MM.1S (cell line): ENCODE measurements at places on chromosomes 6 and 20.

- DNase-seq: no peak
- no peaks in the 10 kb centered on the region for H3K27me3 ChIP-seq
- no peak overlapping the region for H3K4me3 ChIP-seq
- H3K27ac ChIP-seq: no peak overlapping the region
- no peaks in the 10 kb centered on the region for H3K4me1 ChIP-seq
These were observed 9.1 kb downstream of the GRIK2 start for GRCh38 chr6:101402622-101403031.

GRCh38 chr6:140209775-140210174, 835.3 kb upstream of the CITED2 start:
- H3K27ac ChIP-seq: no peak overlapping the region
- no peak overlapping the region for H3K4me3 ChIP-seq
- peaks cover 14% of the 10 kb centered on the region for H3K4me1 ChIP-seq
- no peak for DNase-seq
- H3K36me3 ChIP-seq: no peaks in the 10 kb centered on the region

- peak overlapping the region; percentile 62 for H3K4me3 ChIP-seq
- H3K36me3 ChIP-seq: no peaks in the 10 kb centered on the region
- peaks cover 15% of the 10 kb centered on the region for H3K27me3 ChIP-seq
- no peak overlapping the region for H3K27ac ChIP-seq
- DNase-seq: peak; percentile 10
These were observed 2.4 kb upstream of the GCLC start for GRCh38 chr6:53547166-53547810.

- no peak for DNase-seq
- no peaks in the 10 kb centered on the region for H3K4me1 ChIP-seq
- H3K36me3 ChIP-seq: no peaks in the 10 kb centered on the region
- no peak overlapping the region for H3K27ac ChIP-seq
- no peaks in the 10 kb centered on the region for H3K27me3 ChIP-seq
- no peak overlapping the region for H3K4me3 ChIP-seq
These were observed 127.2 kb downstream of the MTHFD1L start for GRCh38 chr6:150992703-150993102.

DNA sequence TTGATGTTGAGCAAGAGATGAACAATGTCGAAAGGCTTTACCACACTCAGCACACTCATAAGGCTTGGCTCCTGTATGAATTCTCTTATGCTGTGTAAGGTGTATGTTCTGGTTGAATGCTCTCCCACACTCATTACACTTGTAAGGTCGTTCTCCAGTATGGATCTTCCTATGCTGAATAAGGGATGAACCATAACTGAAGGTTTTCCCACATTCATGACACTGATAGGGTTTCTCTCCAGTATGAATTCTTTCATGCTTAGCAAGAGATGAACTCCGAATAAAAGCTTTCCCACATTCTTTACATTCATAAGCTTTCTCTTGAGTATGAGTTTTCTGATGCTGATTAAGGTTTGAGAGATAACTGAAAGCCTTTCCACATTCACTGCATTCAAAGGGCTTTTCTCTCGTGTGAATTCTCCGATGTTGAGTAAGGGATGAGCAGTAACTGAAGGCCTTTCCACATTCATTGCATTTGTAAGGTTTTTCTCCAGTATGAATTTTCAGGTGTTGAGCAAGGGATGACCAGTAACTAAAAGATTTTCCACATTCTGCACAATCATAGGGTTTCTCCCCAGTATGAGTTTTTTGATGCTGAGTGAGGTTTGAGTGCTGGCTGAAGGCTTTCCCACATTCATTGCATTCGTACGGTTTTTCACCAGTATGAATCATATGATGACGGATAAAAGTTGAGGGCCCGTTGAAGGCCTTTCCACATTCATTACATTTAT, 21.1 kb downstream of the ZNF184 start:
- H3K27ac ChIP-seq: no peak overlapping the region
- DNase-seq: no peak
- no peaks in the 10 kb centered on the region for H3K4me1 ChIP-seq
- peaks cover 61% of the 10 kb centered on the region for H3K36me3 ChIP-seq

- DNase-seq: no peak
- no peaks in the 10 kb centered on the region for H3K27me3 ChIP-seq
- peaks cover 62% of the 10 kb centered on the region for H3K4me1 ChIP-seq
- no peak overlapping the region for H3K4me3 ChIP-seq
- H3K27ac ChIP-seq: peak overlapping the region; percentile 96; the same call in 1 of the 2 replicates
These were observed 75.8 kb downstream of the EFHC1 start for GRCh38 chr6:52495922-52496321.

DNA sequence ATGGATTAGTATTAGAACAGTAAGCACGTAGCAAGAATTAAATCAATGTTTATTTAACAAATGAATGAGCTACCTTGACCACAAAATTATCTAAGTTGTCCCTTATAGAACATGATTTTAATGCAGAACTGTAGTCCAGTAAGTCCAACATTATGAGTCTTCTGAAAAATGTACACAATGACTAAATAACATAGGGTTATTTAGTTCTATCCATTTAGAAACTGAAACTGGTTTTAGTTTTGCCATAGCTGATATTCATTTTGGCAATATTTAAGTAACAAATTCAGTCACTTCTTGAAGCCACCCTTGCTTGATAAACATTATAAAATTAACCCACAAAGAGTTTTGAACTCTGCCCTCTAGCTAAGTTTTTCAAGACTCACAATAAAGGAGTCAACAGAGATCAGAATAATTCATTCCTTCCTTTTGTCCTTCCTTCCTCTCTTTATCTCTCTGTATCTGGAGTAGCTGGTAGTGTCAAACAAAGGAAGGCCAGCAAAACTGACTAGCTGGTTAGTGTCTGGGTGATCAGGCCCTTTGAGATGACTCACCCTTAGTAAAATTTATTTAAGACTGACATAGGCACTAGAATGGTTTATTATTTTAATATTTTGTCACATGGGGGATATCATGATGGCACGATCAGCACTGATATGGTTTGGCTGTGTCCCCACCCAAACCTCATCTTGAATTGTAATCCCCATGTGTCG, 115.1 kb downstream of the BTBD9 start:
- no peaks in the 10 kb centered on the region for H3K4me1 ChIP-seq
- no peak for DNase-seq
- H3K36me3 ChIP-seq: no peaks in the 10 kb centered on the region
- H3K27ac ChIP-seq: no peak overlapping the region
- H3K27me3 ChIP-seq: no peaks in the 10 kb centered on the region

DNA sequence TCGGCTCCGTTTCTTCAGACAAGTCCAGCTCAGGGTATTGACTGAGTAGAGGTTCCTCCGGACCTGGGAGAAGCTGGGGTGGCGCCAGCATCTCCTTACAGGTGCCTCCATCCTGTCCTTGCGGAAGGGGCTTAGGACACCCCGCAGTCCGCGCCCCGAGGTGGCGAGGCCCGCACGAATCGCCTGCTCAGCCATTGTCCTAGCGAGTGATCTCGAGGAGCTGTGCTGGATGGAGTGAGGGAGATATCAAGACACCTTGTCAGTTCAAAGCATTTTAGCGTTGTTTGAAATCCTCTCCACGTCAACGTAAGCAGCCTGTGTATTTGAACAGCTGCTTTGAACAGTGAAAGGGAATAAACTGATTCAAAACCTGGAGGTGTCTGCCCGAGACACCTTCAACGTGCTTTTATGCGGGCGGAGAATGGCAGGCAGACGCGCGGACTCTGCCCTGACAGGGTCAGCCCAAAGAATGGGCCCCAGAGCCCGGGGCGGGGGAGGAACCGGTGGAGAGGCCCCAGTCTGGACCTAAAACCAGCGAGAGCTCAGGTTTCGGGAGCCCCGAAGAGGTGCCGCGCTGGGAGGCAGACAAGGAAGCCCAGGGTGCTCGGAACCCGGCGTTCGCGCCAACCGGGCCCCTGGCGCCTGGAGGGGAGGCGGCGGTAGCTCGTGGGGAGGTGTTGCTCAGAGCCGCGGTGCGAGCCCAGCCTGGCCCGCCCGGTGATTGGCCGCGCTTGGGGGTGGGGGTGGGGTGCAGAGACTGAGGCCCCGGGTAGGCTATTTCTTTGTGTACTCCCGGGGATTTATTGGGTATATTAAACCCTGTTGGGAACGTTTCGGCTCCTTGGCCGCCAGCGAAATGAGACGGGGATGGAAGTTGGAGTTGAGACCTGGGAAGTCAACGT, 3.1 kb upstream of the POU3F2 start:
- H3K4me3 ChIP-seq: no peak overlapping the region
- H3K27me3 ChIP-seq: peaks cover 6% of the 10 kb centered on the region; the same call in 1 of the 2 replicates
- no peak for DNase-seq
- H3K4me1 ChIP-seq: no peaks in the 10 kb centered on the region
- H3K27ac ChIP-seq: no peak overlapping the region

- no peaks in the 10 kb centered on the region for H3K36me3 ChIP-seq
- no peak overlapping the region for H3K27ac ChIP-seq
- H3K4me1 ChIP-seq: no peaks in the 10 kb centered on the region
These were observed 244.5 kb downstream of the CDC5L start for GRCh38 chr6:44631968-44632367.

DNA sequence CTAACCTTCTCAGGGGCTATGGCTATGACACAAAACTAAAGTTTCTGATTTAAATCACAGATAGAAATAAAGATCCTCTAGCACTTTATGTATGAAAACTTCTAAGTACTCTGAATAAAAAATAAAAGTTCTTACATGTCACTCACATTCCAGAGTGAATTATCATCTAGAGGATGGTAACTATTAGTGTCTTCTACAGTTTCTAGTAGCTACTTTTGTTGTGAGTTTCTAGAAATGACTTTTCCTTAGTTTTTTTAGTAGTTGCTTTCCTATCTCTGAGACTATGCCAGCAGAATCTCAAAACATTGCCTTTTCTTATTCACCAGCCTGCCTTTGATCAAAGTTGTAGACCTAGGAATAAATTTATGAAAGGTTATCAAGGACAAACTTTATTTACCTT, 10.1 kb downstream of the ZNF318 start:
- H3K4me3 ChIP-seq: no peak overlapping the region
- DNase-seq: no peak
- no peaks in the 10 kb centered on the region for H3K27me3 ChIP-seq
- no peak overlapping the region for H3K27ac ChIP-seq
- H3K4me1 ChIP-seq: no peaks in the 10 kb centered on the region

DNA sequence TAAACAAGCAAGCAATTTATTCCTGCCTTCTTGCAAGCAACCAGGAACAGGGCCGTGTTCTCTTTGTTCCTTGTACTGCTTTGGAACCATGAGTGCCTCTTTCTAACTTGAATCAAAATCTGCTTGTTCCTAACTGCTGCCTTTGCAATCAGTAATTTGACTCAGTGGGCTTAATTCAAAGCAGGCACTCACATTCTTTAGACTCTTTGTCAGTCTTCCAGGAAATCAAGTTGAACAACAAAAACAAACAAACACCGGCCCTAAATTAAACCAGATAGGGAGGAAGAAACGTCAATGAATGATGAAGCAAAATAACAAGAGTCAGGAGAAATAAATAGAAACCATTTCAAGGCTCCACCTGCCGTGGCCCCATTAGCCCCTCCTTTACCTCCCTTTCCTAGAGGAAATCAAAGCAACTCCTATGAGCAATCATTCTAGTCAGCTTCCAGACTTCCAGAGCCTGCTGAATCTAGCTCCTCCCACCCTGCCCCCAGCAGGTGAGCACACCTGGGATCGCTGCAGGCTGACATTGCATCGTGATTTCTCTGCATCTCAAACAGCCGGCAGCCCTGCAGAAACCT, 582.2 kb upstream of the FLRT3 start:
- H3K36me3 ChIP-seq: no peaks in the 10 kb centered on the region
- H3K27me3 ChIP-seq: no peaks in the 10 kb centered on the region
- DNase-seq: no peak
- H3K27ac ChIP-seq: no peak overlapping the region

DNA sequence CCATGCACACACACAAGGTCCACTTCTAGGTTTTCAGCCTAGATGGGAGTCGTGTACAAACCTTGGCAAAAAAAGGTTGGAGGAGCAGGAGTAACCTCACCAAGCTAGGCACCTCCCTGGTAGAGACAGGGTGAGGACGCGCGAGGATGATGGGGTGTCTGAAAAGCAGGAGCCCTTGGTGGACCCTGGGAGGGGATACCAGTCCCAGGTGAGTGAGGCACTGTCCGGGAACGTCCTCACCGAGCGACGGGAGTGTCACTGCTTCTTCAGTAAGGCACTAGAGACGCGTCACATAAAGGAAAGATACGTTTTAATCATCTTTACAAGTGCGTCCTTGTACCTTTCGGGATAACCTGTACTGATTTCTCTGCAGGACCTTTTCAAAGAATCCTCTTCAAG, 29.4 kb upstream of the ZBP1 start:
- no peak overlapping the region for H3K4me3 ChIP-seq
- no peaks in the 10 kb centered on the region for H3K36me3 ChIP-seq
- peaks cover 32% of the 10 kb centered on the region for H3K27me3 ChIP-seq
- H3K27ac ChIP-seq: no peak overlapping the region
- DNase-seq: no peak

- no peaks in the 10 kb centered on the region for H3K4me1 ChIP-seq
- no peak for DNase-seq
- H3K4me3 ChIP-seq: no peak overlapping the region
- no peaks in the 10 kb centered on the region; the same call in 1 of the 2 replicates for H3K27me3 ChIP-seq
- H3K36me3 ChIP-seq: no peaks in the 10 kb centered on the region
These were observed 47.1 kb downstream of the SNAI1 start for GRCh38 chr20:50029697-50030461.

DNA sequence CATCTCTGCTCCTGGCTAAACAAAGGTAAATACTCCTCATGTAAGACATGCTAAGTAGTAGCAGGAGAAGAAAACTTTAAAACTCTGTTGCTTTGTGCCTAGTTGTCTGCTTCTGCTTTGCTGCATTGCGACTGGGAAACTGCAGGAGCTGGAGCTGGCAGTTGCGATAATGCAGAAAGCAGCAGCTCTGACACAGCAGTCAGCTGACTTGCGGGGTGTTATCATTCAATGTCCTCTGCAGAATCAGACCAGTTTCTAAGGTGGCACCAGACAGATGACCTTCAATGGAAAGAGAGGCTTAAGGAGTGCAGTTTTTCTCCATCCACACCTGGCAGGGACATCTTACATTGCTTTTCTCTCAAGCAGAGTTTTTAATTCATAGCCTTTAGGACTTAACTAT, 69.9 kb upstream of the SOX4 start:
- DNase-seq: no peak
- H3K4me1 ChIP-seq: no peaks in the 10 kb centered on the region
- H3K4me3 ChIP-seq: no peak overlapping the region
- no peaks in the 10 kb centered on the region for H3K27me3 ChIP-seq

GRCh38 chr6:80186082-80186481, 79.6 kb downstream of the BCKDHB start:
- no peaks in the 10 kb centered on the region for H3K36me3 ChIP-seq
- no peak overlapping the region for H3K4me3 ChIP-seq
- DNase-seq: no peak
- H3K27me3 ChIP-seq: no peaks in the 10 kb centered on the region
- H3K4me1 ChIP-seq: peaks cover 19% of the 10 kb centered on the region
